ENCODE measurements at places on chromosomes 3 and 15.

DNA sequence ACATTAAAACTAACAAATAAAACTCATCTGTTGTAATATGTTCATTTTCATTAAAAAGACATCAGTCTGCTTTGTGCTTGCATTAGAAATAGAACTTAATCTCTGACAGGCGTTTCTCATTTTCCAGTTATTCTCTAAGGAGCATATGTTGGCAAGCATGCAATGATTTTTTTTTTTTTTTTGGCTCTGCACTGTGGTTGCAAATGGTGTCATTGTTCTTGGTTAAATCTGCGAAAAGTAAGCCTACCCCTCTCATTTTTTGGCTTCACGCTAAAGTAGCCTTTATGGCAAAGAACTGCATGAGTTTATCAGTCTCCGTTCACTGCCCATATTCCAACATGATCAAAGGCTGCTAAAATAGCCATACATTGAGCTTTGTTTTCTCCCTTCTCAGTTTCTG is 403.2 kb downstream of the MECOM start:
- no peak for DNase-seq

DNA sequence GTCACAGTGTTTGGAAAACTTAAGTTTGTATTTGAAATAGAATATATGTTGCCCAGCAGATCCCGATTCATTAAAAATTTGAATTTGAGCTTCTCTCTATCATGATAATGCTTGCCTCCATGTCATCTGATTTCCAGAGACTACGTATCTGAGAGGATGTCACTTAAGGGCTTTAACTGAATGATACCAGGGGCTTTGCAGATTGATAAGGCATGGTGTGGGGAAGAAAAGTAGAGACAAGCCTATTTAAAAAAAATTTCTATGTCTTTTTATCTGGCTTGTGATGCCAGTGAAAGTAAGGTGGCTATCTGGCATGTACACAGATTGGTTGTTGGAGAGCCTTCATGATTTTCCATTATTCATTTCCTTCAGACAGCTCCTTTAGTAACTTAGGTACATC is 72.7 kb downstream of the UBE2E2 start:
- no peak for DNase-seq

GRCh38 chr3:153927107-153927506 is 194.1 kb upstream of the ARHGEF26 start:
- DNase-seq: peak; percentile 19

DNA sequence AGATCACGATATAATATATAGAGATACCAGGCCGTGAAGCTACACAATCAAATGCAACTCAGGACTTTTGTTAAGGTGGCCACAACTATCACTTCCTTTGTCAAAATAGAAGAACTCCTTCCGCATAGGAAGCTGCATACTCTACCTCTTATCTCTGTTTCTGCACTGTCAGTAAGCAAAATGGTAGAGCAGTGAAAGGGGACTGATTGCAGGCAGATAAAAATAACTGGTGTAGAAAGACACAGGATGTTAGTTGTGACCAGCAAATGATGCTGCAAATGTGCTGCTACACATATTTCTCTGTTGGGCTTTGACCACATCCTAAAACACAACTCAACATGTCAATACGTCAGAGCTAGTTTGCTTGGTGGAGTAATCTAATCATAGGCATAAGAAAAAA is 16.3 kb upstream of the TRAT1 start:
- DNase-seq: no peak

GRCh38 chr3:64726414-64727090 is 38.8 kb upstream of the ADAMTS9 start:
- DNase-seq: no peak

DNA sequence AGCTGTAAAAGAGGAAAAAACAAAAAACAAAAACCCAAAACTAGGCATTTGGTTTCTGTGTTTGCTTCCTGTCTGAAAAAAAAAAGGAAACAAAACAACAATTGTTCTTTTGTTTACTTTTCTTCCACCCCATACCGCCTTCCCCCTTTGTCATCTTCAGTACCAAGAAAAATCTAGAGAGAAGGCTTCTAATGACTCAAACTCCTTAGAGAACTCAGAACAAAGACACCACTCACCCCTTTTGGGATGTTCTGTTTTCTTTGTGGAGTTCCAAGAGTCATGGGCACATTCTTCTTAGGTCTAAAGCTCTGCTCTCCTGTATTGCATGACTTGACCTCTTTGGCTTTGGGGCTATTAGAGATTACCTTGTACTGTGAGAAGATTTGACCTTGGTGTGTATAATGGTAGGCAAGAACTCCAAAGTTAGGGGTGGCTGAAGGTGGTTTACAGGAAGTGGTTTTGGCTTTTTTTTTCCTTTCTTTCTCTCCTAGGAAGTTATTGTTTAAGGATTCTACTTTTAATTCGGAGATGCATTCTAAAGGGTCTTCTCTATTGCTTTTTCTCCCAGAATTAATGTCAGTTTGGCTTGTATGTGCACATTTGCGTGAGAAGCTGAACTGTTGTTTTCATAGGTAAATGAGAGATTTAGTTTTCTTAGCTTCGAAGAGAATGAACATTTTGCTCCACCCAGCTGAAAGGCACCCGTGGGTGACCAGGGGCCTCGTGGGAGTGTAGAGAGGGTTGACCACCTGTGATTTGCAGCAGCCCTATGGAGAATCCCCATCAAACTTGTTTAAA is 39.5 kb upstream of the ZBTB20 start:
- no peak for DNase-seq

DNA sequence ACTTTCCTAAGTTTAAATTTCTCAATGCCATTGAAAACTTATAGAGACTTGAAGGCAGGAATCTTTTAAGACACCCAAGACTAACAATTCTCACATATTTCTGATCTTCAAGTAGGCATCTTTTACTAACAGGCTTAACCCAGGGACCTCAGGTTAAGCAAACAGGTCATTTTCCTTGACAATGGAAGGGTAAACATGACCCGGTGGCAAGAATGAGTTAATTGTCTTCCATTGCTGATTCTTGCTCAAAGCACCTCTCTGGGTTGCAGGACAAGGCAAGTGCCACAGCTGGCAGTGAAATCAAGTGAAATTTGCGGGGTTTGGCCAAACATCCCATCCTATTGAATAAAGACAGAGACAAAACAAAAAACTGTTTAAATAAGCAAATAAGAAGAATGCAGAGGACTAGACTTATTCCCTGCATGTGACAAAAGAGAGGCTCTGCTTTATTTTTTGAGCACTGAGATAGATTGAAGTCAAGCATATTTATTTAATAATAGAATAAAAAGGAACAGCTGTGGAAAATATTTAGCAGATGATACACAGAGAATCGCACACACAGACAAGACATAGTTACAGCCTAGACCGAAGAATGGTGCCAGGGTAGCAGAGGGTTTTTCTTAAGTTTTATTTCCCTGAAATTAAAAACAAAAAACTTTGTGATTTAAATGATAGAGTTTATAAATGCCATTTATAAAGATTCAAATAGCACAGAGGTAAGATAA is 56.0 kb upstream of the MITF start:
- DNase-seq: no peak

GRCh38 chr3:52532517-52532837 is 1.2 kb downstream of the NT5DC2 start:
- no peak for DNase-seq

DNA sequence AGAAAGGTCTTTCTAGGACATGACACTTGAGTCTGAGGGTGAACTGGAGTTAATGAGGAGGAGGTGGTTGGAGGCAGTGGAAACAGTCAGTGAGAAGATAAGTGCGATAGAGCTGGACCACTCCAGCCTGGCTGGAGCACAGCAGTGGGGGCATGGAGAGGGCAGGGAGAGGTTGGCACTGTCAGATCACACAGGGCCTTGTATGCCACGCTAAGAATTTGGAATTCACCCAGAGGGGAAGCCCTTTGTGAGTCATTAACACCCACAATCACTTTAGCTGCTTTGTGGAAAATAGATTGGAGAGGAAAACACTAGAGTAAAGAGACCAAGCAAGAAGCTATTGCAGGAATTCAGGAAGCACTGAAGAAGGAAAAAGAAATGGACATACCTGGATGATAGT is 83.3 kb downstream of the ZNF621 start:
- no peak for DNase-seq

DNA sequence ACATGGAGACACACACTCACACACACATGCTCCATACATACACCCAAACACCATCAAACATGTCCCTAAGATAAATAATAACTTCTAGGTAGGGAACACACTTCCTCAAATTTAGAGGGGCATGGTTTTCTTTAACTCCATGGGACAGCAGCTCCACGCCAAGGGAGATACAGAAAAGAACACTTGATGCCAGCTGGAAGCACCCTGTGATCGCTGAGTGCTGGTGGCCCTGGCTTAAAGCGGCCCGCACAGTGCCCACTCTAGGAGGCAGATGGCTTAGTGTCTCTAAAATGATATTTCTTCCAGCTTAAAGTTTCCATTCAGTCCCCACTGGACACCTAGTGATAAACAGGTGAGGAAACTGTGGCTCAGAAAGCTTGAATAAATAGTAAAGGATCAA is 232.9 kb downstream of the UACA start:
- no peak for DNase-seq

- no peak for DNase-seq
Measured at GRCh38 chr3:14150078-14150477, 25.2 kb downstream of the TMEM43 start.

DNA sequence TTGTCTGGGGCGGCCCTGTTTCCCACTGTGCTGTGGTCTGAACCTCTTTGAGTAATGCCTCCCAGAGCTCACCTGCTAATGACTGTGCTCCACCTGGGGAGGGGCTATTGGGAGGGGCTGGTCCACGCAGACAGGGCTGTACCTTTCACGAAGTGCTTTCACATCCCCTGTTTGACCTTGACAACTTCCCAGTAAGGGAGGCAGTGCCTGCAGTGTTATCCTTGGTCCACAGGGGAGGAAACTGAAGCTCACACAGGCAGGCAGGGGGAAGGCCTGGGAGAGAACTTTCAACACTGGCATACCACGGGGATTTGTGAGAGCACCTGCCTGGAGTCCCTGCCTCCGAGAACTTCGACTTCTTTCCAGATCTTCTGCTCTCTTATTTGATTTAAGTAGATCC is 91.2 kb downstream of the CACNA1D start:
- DNase-seq: no peak

GRCh38 chr15:31279221-31280045 is 47.2 kb upstream of the KLF13 start:
- DNase-seq: no peak

GRCh38 chr3:94694894-94695293 is 632.0 kb downstream of the NSUN3 start:
- no peak for DNase-seq

- DNase-seq: no peak
Measured at GRCh38 chr3:69252631-69253030, 130.2 kb upstream of the LMOD3 start.

GRCh38 chr3:60696428-60697125 is 554.7 kb downstream of the FHIT start:
- no peak for DNase-seq

DNA sequence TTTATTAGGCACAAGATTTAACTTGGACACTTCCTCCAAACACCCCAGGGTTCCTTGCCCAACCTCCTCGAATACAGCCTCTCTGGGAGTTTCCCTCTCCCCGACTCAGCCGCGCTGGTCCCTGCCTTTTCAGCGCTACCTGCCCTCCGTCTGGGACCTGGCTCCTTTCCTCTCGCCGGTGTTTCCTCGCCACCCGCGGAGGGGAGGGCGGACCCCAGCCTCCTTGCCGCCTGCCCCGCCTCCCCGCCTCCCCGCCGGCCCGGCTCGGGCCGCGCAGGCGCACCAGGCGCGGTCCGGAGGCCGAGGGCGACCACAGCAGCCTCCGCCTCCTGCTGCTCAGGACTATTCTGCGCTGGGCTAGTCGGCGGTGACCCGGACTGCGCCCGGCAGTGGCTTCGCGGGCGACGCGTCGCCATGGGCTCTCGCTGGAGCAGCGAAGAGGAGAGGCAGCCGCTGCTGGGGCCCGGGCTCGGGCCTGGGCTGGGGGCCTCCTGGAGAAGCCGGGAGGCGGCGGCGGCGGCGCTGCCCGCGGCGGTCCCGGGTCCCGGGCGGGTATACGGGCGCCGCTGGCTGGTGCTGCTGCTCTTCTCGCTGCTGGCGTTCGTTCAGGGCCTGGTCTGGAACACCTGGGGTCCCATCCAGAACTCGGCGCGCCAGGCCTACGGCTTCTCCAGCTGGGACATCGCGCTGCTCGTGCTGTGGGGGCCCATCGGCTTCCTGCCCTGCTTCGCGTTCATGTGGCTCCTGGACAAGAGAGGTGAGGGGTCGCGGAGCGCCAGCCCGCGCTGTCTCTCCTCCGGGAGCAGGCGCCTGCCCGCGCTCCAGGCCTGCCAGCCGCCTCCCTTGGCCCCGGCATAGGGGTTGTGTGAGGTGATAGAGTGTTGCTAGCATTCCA is at the start of gene SLC49A4:
Gene SLC49A4 (plus strand): TSS at position 291 of the 895 bp plus-strand sequence. CDS start 124 bp downstream, at position 415.
- DNase-seq: peak; percentile 58

DNA sequence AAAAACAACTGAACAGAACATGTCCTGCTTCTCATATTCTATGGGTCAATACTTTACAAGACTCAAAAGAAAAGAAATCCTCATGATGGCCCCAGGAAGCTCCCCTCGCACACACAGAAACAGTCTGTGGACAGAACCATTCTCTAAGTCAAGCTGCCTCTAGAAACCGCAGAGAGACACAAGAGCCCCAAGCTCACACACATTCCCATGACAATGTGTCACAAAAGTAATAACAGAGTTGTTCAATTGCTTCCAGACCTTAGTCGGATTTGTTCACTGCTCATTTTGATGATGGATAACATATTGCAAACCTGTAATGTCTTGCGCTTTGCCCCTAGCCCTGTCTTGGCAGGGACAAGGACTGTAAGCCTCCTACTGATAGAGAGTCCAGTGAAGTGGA is 60.9 kb downstream of the UMPS start:
- DNase-seq: no peak

DNA sequence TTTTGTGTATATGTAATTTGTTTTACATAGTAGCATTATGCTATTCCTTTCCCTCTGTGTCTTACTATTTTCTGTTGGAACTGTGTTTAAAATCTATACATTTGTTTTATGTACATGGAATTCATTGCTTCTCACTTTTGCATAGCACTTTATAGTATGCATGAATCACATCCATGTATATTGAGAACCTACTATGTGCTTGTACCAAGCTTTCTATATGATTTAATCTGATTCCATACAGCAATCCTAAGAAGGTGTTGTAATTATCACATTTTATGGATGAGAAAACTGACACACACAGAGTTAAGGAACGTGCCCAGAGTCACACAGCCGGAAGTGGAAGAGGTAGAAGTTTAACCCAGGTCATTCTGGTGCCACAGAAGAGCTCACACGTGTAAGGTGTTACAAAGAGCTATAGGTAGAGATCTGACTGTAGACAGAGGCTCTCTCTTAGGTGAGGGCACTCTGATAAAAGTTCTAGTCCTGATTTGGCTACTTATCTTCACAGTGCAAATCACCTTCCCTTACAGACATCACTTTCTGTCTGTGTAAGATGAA is 3.5 kb upstream of the SMAD3 start:
- no peak for DNase-seq

DNA sequence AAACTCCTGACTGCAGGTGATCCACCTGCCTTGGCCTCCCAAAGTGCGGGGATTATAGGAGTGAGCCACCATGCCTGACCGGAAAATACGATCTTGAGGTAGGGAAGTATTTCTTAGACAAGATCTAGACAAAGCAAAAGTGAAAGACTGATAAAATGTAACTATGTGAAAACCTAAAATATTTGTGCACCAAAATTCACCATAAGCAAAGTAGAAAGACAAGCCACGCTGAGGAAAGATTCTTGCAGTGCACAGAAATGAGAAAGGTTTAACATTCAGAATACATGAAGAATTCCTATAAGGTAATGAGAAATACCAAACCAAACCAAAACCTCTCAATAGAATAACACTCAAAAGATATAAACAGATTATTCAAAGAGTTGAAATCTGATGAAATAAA is 35.7 kb downstream of the SYNM start:
- DNase-seq: no peak

All from NCI-H460 (cell line).